ENCODE measurements at places on chromosomes 7 and 10.

DNA sequence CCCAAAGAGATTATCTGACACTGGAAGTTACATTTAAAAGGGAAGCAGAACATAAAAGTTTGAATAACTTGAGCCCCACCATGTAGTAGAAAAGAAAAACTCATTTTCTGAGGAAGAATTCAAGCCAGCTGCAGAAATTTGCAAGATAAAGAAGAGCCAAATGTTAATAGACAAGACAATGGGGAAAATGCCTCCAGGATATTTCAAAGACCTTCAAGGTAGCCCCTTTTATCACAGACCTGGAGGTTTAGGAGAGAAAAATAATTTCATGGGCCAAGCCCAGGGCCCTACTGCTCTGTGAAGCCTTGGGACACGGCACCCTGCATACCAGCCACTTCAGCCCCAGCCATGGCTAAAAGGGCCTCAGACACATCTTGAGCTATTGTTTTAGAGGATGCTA, 18.4 kb upstream of the AKR1C1 start:
- no peak for DNase-seq

DNA sequence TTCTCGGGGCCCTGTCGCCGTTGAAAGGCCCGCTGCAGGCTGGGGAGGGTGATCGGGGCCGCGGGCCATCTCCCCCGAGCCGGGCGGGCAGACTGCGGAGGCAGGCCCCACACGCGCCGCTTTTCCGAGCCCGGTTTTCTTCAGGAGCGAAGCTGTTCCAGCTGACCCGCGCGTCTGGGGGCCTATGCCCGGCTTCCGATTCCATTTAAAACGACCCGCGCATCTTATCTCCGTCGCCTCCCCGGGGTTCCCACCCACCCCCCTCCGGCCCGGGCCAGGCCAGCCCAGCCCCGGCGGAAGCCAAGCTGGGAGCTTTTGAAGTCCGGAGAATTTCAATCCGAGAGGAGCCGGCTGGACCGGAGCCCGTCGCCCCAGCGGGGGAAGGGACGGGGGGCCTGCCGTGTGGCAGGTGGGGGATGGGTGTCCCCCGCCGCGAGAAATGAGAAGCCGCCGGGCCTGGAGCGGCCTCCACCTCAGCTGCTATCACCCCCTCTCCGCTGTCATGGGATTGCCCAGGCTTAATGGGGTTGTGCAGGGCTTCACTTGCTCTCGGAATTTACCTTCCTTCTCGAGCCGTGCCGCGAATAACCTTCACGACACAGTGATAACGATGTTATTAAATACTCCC, 3.1 kb upstream of the EVX1 start:
- no peak for DNase-seq

- DNase-seq = no peak
Measured at GRCh38 chr10:32982911-32983909, 25.2 kb upstream of the ITGB1 start.

GRCh38 chr10:122782911-122783310, 62.7 kb downstream of the CUZD1 start:
- DNase-seq = no peak

GRCh38 chr7:110988348-110988747, 102.6 kb upstream of the LRRN3 start:
- no peak for DNase-seq

GRCh38 chr7:1632916-1633785, 36.9 kb upstream of the ELFN1 start:
- no peak for DNase-seq

- no peak for DNase-seq
Measured at GRCh38 chr7:133382775-133383559, 130.1 kb downstream of the EXOC4 start.

DNA sequence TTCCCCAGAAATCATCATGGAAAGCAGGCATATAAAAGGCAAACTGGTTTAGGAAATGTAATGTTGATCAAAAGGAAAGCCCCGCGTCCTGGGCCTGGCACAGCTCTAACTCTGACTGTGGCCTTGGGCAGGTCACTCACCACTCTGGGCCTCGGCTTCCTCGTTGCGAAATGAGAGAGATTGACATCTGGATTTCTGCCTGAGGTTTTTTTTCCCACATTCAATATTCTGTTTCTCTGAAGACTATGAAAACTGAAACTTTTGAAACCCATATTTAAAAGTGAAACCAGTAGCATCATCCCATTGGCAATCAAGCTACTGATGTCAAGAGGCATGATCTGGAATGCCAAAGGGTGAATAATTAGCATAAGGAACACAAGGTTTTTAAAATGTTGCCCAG, 369.7 kb upstream of the NPVF start:
- DNase-seq = no peak

DNA sequence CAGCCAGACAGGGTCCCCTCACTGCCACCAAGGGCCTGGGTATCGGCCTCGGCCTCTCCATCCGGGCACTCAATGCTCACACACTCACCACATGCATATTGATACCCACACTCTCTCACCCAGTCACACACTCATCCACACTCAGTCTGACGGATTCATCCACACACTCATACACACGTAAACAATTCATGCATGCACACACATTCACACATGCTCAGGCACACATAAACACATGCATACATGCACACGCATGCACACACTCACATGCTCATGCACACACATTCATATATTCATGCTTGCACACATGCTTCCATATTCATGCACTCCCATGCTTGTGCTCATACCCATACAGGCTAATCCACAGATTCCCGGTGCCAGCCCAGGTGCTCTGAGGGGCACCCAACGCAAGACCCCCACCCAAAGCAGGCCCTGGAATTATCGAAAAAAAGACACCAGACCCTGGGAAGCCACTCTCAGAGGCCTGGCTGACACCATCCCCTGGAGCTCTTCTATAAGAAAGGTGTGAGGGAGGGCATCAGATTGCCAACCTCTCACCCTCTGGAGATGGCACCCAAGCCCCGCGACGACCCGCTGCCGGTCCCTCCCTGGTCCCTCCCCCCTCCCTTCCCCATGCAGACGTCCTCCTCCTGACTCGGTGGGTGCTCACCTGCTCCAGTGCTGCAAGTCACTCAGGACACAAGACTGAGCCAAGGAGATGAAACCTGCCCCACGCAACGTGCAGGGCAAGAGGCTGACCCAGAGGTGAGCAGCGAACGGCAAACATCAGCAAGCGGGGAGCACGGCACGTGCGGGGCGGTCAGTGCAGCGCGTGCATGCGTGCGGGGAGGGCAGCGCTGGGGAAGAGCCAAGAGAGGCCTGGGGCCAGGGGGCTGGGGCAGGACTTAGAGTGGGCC, 15.2 kb downstream of the STK32C start:
- no peak for DNase-seq

- no peak for DNase-seq
Measured at GRCh38 chr7:73908123-73908611, 47.2 kb downstream of the TMEM270 start.

DNA sequence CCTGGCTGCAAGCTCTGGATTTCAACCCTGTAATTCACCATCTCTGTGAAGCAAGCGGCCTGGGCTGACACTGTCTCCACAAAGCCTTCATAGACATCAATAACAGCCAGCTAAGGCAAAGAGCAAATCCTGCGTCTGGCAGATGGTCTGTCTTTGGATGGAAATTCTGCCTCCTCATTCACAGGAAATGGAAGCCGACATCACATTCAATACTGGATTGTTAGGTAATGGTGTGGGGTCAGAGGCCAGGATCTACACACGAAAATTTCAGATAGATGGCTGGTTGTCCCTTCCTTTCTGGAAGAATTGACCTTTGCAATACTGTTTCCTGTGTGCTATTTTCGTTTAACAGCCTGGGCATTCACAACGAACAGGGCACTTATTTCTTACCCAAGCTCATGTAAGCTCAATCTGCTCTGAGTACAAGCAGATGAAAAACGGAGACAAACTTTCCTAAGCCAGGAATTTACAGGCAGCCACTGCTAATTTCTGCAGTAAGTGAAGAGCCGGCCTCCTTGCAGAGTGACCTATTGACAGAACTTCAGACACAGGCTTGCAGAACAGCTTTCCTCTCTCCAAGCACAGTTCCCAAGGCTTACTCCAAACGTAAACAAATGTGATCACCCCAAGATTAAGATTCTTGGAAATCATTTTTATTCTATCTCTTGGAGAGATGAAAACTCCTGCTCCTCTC, 3.1 kb upstream of the ADAM12 start:
- DNase-seq = no peak

GRCh38 chr10:34549001-34549400, 266.1 kb downstream of the PARD3 start:
- no peak for DNase-seq

DNA sequence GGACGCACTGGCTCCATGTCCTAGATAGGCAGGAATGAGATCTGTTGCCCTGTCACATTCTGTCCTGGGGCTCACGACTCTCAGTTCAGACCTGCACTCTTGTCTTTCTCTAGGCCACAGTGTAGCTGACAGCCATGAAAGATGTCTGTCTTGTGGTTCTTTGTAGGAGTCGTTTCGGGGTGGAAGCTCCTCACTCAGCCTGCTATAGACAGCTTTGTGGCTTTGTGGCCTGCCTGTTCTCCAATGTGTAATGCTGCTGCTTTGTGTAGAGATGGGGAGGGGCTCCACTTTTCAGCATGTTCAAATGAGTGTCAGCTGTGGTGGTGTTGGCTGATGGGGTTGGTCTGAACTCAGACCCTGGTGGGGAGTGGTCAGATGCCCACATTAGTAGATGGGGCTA, 410.7 kb downstream of the ACTR3B start:
- no peak for DNase-seq

DNA sequence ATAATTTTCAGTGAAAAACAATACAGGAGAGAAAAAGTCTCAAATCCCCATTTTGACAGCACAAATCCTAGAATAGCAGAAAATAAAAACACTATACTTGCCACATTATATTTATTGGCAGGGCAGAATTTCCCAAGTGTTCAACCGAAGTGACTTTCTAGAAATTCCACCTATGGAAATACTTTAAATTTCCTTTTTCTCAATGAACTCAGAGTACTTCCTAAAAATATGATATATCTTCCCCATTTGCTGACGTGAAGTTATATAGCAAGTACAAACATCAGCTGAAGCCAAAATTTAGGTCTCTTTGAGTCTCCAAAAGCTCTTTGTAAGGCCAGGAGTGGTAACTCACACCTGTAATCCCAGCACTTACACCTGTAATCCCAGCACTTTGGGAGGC, 83.3 kb downstream of the NT5C2 start:
- no peak for DNase-seq

- no peak for DNase-seq
Measured at GRCh38 chr10:30832749-30833627, 198.7 kb downstream of the ZNF438 start.

GRCh38 chr7:47147213-47147631, 434.7 kb downstream of the TNS3 start:
- DNase-seq = no peak

All from neuronal stem cell (in vitro differentiated cells).